Hematopoietic multipotent progenitor cell treated with erythropoietin and hydrocortisone succinate and interleukin-3 and kit ligand, for 17 days (in vitro differentiated cells): ENCODE measurements at places on chromosomes 4 and X.

GRCh38 chrX:117607561-117607960 lies 509.0 kb downstream of the KLHL13 start:
- DNase-seq = no peak

DNA sequence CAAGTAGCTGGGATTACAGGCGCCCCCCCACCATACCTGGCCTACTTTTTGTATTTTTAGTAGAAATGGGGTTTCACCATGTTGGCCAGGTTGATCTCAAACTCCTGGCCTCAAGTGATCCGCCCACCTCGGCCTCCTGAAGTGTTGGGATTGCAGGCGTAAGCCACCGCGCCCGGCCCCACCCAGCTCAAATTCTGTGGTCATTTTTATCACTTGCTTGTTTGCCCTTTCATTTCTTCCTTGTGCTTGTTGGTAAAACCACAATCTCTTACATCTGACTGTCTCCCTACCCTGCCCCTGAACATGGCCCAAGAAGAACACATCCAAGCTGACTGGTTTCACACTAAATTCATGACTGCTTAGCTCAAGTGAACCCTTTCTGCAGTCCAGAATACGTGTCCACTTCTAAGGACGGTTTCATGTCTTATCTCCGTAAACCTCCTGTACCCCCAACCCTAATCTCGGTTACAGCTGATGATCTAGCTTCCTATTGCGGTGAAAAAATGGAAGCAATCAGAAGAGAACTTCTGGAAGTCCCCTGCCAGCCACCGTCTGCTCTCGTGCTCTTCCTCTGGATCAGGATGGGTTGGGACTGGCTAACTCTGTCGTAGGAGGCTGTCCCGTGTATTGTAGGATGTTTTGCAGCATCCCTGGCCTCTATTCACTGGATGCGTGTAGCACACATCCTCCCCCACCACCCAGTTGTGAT lies 5.4 kb upstream of the RS1 start:
- no peak for DNase-seq

- no peak for DNase-seq
These were observed 7.1 kb downstream of the NKX3-2 start for GRCh38 chr4:13537011-13537831.

DNA sequence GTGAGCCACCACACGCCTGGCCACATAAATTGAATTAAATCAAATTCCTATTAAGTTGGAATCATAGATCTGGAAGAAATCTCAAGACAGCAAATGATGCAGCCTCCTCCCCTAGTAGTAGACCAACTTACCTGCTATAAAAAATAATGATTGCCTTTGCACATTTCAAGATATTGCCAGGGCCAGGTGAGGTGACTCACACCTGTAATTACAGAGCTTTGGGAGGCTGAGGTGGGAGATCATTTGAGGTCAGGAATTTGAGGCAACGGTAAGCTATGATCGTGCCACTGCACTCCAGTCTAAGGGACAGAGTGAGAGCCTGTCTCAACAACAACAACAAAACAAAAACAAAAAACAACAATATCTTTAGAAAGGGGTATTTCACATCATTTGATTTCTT lies 17.0 kb upstream of the WWC2 start:
- no peak for DNase-seq

DNA sequence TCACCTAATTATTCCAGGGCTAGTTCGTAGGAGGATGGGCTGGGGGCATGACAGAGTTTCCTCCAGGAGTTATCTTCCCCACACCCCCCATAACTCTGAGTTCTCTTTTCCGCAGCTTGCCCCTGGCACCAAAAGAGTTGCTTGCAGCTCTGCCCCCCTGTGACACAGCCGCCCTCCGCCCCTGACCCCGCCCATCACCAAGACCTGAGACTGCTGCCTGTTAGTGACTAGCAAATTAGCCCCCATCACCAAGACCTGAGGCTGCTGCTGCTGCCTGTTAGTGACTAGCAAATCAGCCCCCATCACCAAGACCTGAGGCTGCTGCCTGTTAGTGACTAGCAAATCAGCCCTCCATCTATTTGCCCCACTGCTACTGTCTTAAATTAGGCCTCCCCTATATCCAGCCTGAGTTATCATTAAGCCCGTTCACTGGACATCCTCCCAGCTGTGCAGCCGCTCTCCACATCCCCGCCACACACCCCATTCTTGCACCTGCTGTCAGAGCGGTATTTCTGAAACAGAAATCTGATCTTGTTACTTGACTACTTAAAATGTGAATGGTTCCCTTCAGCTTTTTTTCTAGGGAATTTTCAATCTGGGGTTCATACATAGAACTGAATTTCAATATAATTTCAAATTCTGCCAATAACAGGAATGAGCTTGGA lies 1.5 kb upstream of the PAPSS1 start:
- no peak for DNase-seq

- DNase-seq = no peak
These were observed 1.8 kb downstream of the SPCS3 start for GRCh38 chr4:176321589-176321988.

- no peak for DNase-seq
These were observed 4.4 kb downstream of the PQBP1 start for GRCh38 chrX:48902135-48902534.

DNA sequence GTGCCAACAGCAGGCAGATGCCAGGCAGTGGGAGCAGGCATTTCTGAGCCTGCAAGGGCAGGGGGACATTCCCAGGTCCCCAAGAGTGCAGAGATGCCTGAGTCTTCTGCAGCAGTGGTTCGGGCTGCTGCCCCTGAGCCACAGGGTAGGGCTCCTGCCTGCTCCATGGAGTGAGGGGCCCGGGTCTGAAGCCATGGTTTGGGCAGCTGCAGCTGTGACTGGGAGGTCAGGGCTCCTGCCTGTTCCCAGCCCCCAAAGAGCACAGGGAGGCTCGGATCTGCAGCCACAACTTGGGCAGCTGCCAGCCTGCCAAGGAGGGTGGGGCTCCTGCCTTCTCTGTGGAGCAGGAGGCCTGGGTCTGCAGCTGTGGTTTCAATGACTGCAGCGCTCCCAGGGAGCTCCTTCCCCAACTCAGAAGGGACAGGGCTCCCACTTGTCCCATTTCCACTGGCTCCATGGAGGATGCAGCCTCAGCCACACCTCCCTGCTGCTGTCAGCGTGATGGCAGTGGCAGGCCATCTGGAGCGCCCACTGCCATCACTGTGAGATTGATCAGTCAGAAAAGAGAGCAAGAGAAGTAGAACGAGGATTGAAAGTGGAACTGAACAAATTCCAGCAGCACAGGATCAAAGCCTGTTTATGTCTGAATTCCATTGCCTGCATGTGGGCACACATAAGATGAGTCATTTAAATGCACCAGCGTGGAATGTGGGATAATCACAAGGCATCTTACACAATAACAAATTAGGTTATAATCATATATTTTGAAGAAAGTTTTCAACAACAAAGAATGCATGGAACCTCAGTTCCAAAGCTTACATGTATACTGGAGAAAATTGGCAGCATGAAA lies 93.1 kb upstream of the CXorf51A start:
- no peak for DNase-seq

- no peak for DNase-seq
These were observed 71.1 kb downstream of the DCLK2 start for GRCh38 chr4:150149381-150149780.
